RWPE1 (cell line): ENCODE measurements at places on chromosomes 5 and 9.

DNA sequence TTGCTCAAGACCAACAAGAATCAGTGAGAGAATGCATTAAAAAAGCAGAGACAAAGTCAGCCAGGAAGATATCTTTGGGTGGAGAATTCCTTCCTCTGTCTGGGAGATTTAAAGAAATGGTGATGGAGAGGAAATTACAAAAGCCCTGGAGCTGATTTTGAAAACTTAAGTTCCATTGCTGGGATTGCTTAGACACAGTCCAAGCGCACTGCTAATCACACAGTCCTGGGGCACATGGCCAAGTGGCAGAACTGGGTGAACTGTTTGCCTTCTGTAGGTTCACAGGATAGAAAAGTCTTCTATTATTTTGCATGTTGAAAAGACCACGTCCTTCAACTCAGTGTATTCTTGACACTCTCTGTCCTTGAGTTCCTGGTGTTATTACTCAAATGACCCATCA lies 284.9 kb upstream of the FBXL7 start:
- no peak for DNase-seq

- DNase-seq = no peak
Measured at GRCh38 chr9:113738893-113739604, 137.1 kb upstream of the ZNF618 start.

DNA sequence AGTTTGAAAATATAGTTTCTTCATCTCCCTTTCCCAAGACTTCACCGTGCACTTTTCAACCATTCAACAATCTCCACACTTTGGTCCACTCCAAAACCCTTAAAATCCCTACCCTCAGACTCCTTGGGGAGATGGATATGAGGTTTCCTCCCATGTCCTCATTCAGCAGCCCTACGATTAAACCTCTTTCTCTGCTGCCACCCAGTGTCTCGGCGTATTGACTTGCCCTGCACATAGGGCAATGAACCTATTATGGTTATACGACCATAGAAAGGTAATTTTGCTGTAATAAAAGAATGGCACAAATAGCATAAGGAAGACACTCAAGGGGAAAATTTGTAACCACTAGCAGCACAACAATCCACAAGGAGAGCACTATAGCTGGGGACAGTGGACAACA lies 803.5 kb downstream of the TLE1 start:
- DNase-seq = no peak

DNA sequence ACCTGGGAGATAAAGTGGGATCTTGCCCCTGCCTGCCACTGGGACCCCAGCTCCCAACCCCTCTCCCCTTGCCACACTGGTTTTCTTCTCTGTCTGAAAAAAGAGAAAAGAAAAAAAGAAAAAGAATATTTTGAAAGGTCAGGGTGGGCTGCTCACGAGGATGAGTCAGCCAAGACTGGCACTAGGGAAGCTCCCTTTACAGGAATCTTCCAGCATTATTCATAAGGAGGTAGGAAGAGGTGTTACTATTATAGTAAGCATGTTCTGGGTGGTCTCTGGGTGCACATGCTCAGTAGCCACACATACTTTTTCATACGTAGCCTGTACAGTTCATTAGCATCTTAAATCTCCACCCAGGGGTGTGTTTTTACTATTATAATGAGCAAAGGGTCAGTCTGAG lies 46.8 kb upstream of the HAND1 start:
- no peak for DNase-seq

- no peak for DNase-seq
Measured at GRCh38 chr5:55416306-55416705, 108.5 kb downstream of the MTREX start.

DNA sequence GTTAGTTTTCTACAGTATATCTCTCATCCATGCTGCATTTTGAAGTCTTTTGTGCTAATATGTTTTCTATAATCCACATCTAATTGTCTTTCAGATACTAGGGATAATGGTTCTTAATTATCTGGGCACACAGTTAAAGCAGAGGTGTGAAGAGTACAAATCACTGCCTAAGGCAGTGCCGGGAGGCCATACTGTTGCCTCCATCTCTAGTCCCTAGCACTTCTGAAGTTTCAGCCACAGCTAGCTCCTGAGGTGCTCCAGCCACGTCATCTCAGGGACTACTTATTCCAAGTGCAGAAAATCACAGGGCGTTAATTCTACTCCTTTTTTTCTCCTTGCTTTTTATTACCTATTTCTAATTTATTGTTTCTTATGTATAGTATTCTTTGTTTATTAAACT lies 760.0 kb upstream of the FAM174A start:
- no peak for DNase-seq
